ENCODE measurements at places on chromosomes 4 and X.

DNA sequence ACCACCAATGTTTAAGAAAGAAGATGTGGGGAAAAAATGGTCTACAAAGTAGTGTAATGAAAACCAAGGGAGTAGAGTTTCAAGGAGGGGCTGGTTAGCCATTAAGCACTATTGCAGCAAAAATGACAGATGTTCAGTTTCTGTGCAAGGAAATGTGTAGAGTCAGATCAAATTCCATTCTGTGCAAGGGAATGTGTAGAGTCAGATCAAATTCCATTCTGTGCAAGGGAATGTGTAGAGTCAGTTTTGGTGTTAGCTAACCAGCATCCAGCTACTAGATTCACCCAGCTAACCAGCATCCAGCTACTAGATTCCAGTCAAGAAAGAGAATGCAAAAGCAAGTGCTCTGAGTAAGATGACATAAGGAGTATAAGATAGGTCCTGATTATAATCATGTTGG, 208.8 kb downstream of the COX18 start:
- DNase-seq: no peak

GRCh38 chr4:146222313-146222712, 8.0 kb downstream of the REELD1 start:
- no peak for DNase-seq

DNA sequence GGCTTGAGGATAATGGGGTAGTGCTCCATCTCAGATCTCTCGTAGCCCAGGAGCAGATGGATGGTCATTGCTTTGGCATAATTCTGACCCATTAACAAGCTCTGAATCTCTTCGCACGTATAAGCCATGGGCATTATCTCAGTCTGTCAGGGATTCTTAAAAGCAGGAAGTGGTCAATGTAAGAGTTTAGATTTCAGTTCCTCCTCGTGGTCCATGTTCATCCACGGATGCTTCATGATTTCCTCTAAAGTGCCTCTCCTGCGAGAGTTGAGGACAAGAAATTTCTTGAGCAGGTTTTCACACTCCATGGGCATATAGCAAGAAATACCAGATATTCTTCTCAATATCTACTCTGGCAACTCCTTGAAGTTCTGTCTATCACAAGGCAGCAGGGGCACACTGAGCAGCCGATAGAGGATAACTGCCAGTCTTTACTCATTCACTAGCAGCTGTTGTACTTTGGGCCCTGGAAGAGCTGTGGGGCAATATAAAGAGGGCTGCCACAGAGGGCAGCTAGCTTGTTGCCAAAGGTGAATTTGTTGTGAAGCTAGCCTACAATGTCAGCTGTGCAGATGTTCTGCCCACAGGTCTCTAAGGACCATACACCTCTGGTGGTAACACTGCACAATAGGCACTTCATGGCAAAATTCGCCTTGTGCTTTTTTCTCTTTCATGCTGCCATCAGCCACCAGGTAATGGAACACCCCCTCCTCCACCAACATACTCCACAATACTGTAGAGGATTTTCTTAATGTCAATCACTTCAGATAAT, 52.0 kb upstream of the WDR17 start:
- DNase-seq: no peak

- no peak for DNase-seq
Observed at GRCh38 chr4:27062256-27062655, 201.6 kb downstream of the STIM2 start.

DNA sequence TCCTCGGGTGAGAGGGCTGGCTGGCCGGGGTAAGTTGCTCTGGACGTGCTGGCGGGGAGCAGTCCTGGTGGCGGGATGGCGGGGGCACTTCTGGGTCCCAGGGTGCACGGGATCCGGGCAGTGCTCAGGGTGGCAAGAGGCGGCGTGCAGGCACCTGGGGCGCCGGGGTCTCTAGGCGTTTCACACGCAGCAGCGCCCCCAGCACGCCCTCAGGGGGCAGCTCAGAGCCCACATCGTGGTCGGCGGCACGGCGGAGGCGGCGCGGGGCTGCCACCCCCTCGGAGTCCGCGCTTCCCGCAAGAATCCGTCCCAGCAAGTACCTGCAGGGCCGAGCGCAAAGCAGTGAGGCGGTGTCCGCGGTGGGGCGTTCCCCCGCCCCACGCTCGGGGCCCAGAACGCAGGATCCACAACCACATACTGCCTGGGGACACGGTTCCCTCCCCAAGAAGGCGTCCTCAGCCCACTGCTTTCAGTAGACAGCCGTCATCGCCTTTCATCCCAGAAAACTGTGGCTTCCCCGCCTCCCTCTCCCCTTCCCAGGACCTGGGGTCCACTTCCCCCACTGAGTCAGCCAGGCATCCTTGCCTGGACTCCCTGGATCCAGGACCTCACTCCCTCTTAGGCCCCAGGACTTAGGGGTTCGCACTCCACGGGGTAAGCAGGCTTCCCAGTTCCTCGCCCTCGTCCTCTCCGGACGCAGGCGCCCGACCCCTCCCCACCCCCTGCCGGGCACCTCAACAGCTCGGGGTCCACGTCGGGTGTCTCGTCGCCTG, 4.1 kb downstream of the PCSK1N start:
- no peak for DNase-seq

GRCh38 chrX:69285881-69286564, 120.8 kb upstream of the PJA1 start:
- DNase-seq: peak; percentile 69

- no peak for DNase-seq
Observed at GRCh38 chrX:23765449-23765848, 17.5 kb upstream of the SAT1 start.

DNA sequence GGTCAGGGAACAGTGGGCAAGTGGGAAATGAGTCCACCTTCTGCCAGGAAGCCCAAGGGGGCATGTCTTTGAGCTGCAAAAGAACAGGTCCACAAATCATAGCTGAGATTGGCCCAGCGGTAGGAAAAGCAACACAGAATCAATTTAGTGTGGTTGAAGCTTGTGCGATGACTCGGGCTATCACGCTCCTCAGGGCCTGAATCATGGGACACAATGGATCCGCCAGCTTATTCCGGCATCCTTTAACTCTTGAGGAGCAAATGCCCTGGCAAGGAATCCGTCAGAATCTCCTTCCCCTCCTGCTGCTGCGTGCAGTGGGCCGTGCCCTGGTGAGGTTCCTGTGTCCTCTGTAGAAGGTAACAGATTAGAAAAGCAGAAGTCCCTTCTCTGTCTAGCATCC, 98.0 kb downstream of the RELL1 start:
- no peak for DNase-seq

DNA sequence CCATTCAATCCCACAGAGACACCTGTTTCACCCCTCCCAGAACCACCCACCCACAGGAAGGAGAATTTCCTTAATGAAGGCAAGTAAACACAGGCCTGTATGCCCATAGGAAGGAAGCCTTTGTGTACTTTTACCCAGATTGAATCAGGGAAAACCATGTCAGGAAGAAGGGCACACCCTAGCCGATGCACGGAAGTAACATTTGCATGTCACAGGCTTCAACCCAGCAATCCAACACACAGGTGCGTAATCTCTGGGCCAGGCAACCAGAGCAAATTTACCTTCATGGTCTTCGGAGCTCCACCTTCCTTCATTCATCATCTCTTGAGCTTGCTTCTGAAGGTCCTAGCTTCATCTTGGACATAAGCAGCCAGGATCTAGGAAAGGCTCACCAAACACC, 206.3 kb downstream of the SHROOM3 start:
- peak; percentile 43 for DNase-seq

DNA sequence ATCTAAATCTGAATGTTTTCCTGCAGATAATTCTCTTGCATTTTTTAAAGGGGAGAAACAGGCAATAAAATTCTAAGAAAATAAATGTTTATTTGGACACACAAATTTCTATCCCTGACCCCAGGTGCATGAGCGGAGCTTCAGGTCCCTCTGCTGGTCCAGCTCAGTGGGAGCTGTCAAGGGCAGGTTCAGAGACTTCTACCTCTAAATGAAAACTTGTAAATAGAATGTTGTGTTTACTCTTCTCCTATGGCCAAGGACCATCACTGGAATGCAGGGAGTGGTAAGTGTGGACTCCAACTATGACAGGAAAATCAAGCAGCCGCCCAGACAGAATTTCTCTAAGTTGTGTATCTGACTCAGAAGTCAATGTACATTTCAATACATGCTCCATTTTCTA, 148.6 kb upstream of the TTC29 start:
- DNase-seq: no peak

GRCh38 chr4:81538716-81539427, 67.2 kb upstream of the RASGEF1B start:
- DNase-seq: peak; percentile 61

- DNase-seq: peak; percentile 85
Observed at GRCh38 chrX:68894513-68895340, 65.9 kb downstream of the EFNB1 start.

- DNase-seq: no peak
Observed at GRCh38 chrX:65644621-65645289, 22.7 kb upstream of the MSN start.

DNA sequence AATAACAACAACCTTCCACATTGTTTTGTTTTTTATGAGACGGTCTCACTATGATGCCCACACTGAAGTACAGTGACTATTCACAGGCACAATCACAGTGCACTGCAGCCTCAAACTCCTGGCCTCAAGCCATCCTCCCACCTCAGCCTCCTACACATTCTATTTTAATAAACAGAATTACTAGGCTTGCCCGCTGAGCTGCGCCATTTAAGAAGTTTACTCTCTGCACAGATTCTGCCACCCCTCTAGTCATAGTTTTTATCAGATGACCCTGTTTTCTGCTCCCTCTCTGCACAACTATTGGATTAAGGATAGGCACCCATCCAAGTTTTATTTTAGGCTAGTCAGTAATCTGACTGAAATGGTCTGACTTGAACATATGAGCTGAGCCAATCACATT, 11.3 kb upstream of the COX18 start:
- DNase-seq: no peak

GRCh38 chr4:82247629-82248028, 126.2 kb downstream of the HNRNPD start:
- DNase-seq: no peak

DNA sequence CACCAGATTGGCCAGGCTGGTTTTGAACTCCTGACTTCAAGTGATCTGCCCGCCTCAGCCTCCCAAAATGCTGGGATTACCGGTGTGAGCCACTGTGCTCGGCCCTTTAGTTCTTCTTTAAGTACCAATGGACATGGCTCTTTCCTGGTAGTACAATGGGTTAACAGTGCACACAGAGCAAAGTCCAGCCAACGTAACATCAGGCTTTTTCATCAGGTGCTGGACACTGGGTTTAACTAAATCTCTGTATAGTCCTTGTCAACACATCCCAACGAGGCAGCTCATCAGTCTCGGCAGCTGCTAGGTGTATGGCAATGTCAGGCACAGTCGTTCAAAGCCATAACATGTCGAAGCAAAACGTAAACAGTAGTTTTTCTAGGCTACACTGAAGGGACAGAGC, 93.8 kb downstream of the HDAC8 start:
- no peak for DNase-seq

- DNase-seq: no peak
Observed at GRCh38 chr4:184824081-184824775, 1.5 kb downstream of the ACSL1 start.

GRCh38 chr4:20960291-20960690, 260.0 kb downstream of the PACRGL start:
- no peak for DNase-seq

- DNase-seq: no peak
Observed at GRCh38 chr4:87950493-87950892, 25.0 kb upstream of the SPP1 start.

DNA sequence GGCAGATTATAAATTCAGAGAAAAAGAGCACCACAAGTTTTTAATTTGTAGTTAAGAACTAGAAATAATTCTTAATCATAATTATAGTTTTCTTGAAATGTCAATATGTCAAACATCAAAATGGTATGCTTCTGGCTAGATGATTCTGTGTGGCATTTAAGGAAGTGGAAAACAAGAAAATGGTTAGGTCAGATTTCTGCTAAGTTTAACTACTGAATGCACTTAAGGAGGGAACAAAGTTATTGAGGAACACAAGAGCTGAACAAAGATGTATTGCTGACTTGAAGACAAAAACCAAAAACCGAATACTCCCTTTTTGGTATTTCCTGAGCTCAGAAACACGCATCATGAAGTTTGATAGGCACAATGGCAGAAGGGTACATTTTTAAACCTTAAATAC, 58.7 kb upstream of the GPR34 start:
- no peak for DNase-seq

DNA sequence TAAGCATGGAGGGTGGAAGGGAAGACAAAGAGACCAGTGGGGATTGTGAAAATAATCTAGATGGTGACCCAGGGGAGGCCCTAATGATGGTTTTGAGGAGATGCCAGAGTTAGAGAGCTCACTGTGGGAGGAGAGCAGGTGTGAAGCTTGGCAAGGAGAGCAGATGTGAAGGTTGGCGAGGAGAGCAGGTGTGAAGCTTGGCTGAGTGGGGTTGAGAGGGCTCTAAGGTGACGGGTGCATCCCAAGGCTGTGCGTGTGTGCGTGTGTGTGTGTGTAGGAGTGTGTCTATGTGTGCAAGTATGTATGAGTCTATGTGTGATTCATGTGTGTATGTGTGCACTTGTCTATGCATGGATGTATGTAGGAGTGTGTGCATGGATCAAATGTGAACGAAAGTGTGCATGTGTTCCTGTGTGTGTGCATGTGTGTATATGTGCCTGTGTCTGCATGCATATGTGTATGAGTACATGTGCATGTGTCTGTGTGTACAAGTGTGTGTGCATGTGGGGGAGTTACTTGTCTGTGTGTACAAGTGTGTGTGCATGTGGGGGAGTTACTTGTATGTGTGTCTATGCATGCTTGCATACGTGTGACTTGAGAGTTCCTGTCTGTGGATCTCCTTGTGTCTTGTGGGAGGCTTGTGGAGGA, 72.0 kb downstream of the EVC start:
- no peak for DNase-seq

DNA sequence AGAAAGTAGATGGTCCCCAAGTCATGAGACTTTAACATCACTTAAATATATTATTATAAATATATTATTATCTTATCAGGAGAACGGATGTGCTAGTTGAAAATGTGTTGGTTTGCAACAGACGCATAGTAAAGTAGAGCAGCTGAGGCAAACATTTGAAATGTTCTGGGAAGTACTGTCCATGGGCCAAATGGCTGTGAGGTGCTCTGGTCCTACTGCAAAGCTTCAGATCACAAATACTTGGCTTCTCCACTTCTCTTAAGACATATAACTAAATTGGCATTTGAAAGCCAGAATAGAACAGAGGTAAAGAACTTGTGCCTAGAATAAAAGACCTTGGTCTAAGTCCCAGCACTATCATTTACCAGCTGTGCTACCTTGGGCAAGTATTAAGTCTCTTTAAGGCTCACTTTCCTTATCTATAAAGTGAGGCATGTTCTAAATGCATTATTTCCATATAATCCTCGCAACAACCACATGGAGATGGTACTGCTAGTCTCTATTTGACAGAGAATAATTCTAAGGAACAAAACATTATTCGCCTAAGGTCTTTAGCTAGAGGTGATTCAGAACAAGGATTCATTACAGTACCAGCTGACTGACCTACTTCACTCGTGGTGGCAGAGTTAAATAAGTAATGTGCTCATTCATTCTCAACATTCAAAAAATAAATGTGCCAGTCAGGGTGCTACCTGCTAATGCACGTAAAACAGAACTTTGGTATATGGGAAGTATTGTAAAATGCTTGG, 297.1 kb downstream of the PPP3CA start:
- DNase-seq: no peak

Data from NCI-H1436 (cell line).